ENCODE measurements at places on chromosomes 13 and 19.

DNA sequence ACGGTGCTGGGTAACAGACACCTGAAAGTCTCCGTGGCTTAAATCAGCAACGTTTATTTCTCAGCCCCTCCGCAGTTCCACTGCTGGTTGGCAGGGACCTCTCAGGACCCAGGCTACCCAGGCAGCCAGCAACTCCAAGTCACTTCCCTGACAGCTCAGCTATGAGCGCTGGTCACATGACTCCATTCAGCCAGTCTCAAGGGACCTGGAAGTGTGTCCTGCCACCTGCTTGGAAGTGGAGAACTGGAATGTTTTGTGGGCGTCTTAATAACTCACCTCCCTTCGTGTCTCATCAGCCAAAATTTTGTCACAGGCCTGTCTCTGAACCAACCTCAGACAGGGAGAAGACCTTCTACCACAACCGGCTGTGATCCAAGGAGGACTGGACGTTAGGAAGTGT, 72.8 kb downstream of the DPF1 start:
- no peak for DNase-seq

DNA sequence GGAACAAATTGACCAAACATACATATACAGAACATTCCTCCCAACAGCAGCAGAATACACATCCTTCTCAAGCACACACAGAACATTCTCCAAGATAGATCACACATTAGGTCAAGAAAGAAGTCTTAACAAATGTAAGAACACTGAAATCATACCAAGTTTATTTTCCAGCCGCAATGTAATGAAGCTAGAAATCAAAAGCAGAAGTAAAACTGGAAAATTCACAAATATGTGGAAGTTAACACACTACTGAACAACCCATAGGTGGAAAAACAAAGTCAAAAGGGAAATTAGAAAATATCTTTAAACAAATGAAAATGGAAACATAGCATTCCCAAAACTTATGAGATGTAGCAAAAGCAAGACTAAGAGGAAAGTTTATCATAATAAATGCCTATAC, 692.6 kb downstream of the DIAPH3 start:
- DNase-seq = peak; percentile 43

DNA sequence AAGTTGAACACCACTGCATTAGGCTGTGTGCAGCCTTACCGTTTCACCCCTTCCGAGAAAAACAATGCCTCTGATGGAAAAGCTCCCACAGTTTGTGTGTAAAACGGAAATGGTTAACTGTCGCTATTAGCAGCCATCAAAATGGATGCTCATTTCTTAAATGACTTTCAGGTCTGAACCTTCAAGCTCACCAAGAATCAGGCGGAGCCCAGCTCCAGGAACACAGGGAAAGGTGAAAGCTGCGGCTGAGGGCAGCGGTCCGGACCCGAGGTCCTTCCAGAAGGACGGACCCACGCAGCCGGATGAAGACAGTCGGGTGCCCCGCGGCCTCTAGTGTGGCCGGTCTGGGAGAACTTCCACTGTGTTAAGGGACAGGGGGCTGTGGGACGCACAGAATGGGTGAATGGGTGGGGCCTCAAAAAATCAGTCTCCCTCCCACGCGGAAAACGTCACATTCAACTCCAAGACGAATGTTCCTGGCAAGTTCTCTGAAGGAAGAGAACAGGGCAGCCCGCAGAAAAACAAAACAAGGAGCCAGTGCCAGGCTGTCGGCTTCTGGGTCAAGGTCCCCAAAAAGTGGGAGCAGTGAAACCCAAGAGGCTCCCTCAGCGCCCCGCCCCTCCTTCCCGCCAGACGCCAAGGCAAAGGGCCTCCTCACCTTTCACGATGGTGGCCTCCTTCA, 4.9 kb downstream of the IRS2 start:
- DNase-seq = no peak

GRCh38 chr19:46718157-46718933, 1.4 kb upstream of the PRKD2 start:
- DNase-seq = peak; percentile 45

- peak; percentile 82 for DNase-seq
These were observed 34.4 kb downstream of the GSX1 start for GRCh38 chr13:27826379-27827353.

DNA sequence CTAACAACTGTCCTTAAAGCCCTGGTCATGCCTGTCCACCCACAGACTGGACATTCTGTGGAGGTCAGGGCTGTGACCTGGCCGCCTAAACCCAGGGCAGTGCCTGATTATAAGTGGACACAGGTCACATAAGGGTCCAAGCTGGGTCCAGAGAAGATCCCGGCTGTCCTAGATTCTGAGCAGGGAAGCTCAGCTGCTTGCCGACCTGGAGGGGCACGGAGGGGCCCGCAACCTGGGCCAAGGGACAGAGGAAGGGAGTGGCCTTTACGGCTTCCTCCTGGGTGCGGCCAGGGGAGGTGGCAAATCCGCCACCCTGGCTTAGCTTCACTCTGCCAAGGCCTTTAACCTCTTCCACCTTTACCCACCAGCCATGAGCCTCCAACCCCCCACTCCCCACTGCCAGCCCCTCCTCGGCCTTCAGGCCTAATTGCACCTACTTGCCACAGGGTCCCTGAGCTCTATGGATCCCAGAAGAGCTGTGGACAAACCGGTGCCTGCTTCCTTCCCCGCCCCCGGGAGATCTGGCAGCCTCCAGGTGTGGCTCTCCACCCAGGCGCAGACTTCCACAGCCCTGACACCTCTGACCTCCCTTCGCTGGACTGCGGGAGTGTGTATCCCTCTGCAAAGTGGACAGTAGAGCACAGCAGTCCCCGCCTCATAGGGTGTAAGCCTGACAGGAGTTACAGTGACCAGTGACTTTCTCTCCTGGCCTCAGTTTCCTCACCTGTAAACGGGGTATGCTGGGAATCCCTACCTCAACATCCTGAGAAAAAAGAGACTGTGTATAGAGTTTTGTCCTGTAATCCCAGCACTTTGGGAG, 1.7 kb downstream of the CD320 start:
- DNase-seq = no peak

DNA sequence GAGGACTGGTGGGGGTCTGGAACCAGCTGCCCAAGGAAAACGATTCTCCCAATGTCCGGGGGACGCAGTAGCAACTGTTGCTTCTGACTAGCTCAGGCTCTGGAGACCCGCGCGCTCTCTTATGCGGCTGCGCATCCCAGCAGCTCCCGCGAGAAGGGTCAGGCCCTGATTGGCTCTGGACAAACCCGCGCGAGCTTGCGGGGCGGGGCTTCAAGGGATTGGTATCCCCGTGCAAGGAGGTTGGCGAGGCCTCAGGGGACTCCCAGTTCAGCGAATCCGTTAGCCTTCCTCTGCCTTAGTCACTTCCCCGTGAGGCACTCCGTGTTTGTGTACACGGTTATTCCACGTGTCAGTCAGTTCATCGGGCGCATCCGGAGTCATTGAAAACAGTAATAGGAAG, 20.2 kb downstream of the SIGLECL1 start:
- peak; percentile 39 for DNase-seq

- DNase-seq = peak; percentile 72
These were observed 65.1 kb upstream of the GTF3A start for GRCh38 chr13:27359199-27359821.

- DNase-seq = no peak
These were observed 2.1 kb upstream of the CPB2 start for GRCh38 chr13:46106839-46107371.

DNA sequence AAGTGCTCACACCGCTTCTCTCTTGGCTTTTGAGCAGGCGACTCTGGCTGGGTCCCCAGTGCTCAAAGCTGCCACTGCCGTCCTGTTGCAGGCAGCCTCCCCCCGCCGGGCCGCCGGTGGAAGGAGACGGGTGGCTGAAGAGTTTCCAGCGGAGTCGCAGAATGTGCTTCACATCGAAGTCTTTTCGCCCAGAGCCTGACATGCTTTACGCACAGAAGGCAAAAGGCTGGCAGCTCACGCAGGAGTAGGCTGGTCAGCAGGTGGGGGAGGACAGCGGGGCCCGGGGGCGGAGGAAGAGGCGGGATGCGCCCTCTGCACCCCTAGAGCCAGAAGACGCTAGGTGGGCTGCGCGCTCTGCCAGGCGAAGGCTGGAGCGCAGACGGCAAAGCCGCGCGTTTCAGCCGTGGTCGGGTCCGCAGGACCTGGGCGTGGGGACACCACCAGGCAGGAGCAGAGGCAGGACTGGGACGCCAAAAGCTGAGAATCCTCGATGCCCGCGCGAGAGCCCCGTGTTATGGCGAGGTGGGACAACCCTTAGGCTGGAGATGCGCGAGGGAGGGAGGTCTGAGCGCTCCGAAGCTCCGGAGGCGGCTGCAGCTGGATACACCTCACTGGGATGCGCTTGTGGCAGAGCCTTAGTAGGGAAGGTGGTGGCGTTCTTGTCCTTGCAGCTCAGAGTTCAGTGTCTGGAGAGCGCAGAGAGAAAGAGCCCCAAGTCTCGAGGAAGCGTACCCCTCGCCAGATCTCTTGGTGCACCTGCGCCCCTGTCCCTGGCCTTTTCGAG, at the start of gene ATXN8OS:
ATXN8OS (plus strand) TSS at position 329 of the 784 bp plus-strand sequence.
- DNase-seq = no peak

- no peak for DNase-seq
These were observed 327.5 kb upstream of the DACH1 start for GRCh38 chr13:72194523-72194922.

DNA sequence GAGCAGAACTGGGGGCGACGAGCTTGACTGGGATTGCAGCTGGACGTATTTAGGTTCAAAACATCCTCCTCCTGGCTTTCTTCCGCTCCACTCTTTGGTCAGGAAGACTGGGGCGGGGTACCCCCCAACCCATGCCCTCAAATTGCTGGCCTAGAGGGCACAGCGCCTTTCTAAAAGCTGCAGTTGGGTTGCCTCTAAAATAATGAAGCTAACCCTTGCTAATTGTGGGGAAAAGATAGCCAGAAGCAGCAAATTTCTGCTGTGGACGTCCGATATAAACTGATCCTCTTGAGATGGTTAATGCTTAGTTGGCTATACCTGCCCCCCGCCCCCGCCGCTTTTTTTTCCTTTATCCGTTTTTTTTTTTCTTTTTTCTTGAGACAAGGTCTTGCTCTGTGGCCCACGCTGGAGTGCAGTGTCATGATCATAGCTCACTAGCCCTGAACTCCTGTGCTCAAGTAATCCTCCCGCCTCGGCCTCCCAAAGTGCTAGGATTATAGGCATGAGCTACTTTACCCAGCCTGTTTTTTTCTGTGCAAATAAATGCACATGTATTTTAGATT, 754 bp upstream of the CHERP start:
- DNase-seq = peak; percentile 20

- DNase-seq = no peak
These were observed 8.8 kb upstream of the IGFL4 start for GRCh38 chr19:46049597-46049996.

All from suppressor macrophage treated with lipopolysaccharide for 4 hours (primary cell).